ENCODE measurements at places on chromosomes 7 and 10. TPM values are rescaled to one million over a fixed set of nuclear protein-coding genes. Genes with fewer than 3 reads are reported as not detected.

Gene CPN1
- total RNA-seq: not detected

Gene CABCOCO1
- 0.29 TPM for total RNA-seq

Gene FHIP2A
- 20.5 TPM for total RNA-seq

Gene CDHR1
- 1.3 TPM for total RNA-seq

Gene RELN
- total RNA-seq: 8.1 TPM

Gene GALNT17
- not detected for total RNA-seq

Gene RAPGEF5
- total RNA-seq: 121 TPM

Gene GPR158
- total RNA-seq: not detected

Gene GJD4
- total RNA-seq: not detected

Gene NEBL
- 0.44 TPM for total RNA-seq

Gene ELOVL3
- total RNA-seq: not detected

Gene OLAH
- 0.34 TPM for total RNA-seq

Gene CCDC172
- not detected for total RNA-seq

Gene ODAD2
- 0.70 TPM for total RNA-seq
